Stimulated activated CD4-positive, alpha-beta T cell treated with anti-CD3 and anti-CD28 coated beads, Interleukin-4, amount 100 ng/mL, for 4 hours (primary cell): ENCODE measurements at places on chromosomes 1 and 21.

GRCh38 chr1:22912311-22912710 is 60.4 kb downstream of the LACTBL1 start:
- no peak for DNase-seq

DNA sequence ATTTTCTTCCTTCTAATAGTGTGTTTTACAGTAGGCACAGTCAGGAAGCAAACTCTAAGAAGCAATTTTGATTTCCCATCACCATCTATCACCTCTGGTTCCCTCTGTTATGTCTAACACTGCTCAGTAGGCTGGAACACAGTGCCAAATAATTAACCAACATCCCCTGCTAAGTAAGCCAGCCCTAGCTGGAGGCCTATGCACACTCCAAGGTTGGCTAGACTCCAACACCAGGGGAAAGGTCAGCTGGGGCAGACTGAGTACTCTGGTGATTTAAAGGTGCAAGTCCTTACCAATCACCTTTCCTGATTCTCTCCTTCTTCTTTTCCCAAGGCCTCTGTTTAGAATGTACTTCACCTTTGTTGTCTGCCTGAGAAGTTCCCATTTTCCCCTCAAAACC is 46.5 kb upstream of the BEND5 start:
- DNase-seq: no peak

- no peak for DNase-seq
Measured at GRCh38 chr1:182974506-182975191, 21.7 kb upstream of the SHCBP1L start.

DNA sequence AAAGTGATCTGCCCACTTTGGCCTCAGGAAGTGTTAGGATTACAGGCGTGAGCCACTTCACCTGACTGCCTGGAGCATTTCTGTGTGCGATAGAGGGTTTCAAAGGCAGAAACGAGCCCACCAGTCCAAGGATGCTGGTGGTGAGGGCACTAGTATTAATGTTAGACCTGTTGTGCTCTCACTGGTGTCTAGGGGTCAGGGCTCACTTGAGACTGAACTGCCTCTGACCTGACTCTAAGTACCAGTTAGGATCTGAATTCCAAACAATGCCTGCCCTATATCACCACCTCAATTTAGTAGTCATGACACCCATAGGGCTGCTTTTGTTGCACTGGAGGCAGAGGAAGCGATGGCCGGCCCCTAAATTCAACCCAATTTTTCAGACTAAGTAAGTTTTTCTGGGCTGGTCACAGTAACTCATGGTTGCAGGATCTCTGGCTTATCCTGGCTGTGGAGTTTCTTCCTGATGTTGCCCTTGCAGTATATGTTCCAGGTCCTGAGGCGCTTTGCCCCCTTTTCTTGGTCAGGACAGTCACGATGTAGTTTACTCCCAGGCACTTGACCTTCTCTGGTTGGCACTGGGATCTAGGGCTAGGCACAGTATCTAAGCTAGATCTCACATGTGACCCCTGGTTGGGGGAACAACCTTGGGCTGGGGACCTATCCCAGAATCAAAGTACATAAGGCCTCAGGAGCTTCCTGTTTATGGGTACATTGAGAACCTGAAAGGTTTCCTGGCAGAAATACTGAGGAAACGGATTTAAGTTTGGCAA is 4.5 kb downstream of the CCDC17 start:
- no peak for DNase-seq

DNA sequence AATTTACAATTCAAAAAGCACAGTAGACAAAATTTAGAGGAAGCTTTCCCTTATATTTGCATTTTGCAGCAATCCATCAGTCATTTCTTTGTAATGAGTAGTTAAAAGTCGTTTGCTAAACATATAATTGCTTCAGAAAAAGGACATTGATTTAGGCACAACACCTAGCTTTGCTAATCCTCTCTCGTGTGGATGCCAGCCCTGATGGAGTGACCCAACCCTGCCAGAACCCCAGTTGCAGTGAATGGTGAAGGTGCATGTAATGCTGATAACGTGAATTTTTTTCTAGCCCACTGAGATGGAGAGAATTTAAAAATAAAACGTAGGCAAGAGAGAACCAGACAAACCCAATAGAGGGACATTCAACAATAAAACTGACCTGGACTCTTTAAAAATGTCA is 263.4 kb downstream of the GRIK1 start:
- no peak for DNase-seq

- no peak for DNase-seq
Measured at GRCh38 chr1:240701412-240701811, 89.5 kb upstream of the GREM2 start.

GRCh38 chr1:78843546-78843945 is 163.0 kb downstream of the ADGRL4 start:
- DNase-seq: no peak

- DNase-seq: no peak
Measured at GRCh38 chr1:2411801-2412394, 466 bp downstream of the PEX10 start.

DNA sequence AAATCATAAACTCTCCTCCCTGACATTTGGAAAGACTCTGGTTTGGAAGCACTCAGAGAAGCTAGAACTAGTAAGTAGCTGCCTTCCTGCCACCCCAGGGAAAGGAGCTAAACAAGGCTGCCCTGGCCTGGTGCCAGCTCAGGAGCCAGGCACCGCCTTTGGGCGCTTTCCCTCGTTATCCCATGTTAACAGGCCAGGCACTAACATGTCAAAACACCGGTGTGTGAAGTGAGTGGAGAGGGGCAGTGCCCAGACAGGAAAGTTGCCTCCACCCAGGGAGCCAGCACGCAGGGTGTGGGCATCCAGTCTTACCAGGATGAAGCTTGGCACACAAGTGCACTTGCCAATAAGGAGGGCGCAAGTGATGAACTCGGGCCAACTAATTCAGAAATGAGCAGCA is 346.8 kb downstream of the RRAGC start:
- DNase-seq: no peak

GRCh38 chr1:235863699-235864093 is 3.0 kb downstream of the LYST start:
- DNase-seq: no peak

DNA sequence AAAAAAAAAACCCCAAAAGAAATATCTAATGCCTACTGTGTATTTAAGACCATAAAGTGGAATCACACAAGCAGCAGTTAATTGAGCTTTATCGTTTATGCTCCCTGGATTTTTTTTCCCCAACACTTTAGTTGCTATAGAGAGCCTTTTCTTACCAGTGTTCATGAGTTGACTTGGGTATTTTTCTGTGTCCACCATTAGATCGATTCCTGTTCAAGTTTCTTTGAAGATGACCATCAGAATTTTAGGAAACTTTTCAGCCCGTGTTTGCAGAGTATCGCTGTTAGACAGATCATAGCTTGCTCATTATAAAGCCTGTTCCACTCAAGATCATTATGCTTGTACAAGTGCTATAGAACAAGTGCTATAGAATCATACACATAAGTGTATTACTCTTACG is 1.5 kb downstream of the RALGPS2 start:
- DNase-seq: no peak

- DNase-seq: no peak
Measured at GRCh38 chr1:28896609-28896986, 17.8 kb upstream of the EPB41 start.

DNA sequence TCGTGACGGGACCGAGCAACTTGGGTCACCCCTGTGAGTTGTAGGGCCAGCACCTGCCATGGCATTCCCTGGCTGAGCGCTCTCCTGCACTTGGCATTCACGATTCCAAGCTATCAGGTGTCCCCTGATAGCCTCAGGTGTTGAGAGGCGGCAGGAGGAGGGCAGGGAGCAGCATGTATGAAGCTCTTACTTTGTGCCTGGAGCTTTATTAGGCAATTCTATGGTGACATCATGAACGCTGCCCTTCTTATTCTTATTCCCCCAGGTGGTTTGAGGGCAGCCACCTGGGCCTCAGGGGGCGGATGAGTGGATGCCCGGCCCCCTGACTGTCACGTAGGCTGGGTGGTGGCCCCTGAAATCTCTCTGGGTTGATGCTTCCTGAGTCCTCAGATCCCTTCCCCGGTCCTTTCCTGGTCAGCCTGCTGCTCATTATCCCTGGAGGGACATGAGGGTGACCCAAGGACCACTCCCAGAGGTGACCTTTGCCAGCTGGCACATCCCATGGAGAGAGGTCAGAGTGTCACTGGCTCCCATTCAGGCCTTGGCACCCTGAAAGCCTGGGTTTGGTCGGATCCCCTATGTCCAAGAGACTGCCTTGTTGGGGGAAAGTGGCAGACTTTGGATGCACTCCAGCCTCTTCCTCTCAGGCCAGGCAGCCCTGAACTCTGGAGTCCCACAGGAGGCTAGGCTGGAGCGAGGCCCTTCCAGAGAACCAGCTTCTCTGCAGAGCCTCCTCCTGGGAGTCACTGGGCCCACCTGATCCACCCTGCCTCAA is 51.9 kb downstream of the SPSB1 start:
- DNase-seq: no peak

- DNase-seq: no peak
Measured at GRCh38 chr1:235643837-235644692, 5.5 kb downstream of the GNG4 start.

DNA sequence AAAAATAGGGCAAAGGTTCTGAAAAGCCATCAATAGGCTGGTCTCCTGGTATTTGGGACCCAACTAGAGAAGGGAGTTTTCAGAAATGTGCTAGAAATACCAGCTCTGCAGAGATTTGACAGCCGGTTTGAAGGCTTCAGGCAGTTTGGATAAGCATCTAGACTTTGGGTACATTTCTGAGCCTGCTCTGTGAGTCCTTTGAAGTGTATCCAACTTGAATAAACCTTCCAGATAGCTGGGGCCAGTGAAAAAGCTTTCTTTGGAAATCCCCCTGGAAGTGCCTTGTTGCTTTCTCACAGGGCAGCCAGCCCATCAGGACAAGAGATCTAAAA is 6.4 kb upstream of the PEF1 start:
- no peak for DNase-seq

- no peak for DNase-seq
Measured at GRCh38 chr21:45811136-45811535, 167.6 kb downstream of the PCBP3 start.

GRCh38 chr1:37808369-37809319 is 636 bp upstream of the YRDC start:
- no peak for DNase-seq

- DNase-seq: no peak
Measured at GRCh38 chr1:213273546-213273945, 222.5 kb downstream of the RPS6KC1 start.

DNA sequence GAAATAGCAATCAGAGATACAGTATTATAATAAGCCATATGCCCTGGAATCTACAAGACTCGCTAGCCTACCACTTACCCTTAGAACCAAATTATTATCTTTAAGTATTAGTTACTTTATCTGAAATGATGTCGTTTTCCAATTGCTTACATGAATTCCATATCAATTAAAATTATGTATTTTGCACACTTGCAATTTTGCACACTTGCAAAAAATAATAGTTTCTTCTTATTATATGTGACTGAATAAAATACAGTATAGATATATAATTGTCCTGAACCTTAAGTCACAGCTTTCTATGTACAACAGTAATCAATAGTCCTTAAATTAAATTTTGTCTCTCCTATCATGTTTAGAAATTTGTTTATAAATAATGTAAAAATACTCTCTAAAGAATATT is 2095.1 kb downstream of the NCAM2 start:
- DNase-seq: no peak

DNA sequence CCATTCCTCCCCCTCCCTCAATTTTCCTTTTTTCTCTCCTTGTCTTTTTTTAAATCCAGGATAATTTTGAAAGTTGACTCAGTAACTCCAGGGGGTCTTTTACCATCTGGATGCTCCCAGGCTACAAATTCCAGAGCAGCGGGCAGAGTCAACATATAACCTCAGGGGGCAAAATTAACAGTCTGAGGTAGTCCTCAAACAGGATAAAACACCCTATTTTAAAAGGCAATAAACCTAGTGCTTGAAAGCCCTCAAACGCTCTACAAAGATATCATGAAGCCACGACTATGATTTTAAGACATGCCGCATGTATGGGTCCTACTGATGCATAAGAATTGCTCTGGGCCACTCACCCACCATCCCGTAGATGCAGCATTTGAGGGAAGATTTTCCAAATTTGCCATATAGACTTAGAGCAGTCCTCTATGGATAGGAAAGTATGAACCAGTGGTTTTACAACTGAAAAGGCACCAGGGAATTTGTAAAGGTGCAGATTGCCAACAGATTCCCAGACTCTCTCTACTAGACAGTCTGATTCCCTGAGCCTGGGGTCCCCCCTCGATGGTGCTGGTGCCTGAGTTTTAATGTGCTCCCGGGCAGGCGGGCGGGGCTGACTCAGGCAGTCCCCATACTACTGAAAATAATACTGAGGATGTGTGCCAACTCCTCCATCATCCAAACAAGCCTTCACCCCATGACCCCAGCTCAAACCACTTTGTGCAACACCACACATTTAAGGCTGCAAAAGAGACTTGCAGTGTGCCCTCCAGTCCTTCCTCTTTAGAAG is 37.2 kb downstream of the PTPN14 start:
- DNase-seq: no peak

- no peak for DNase-seq
Measured at GRCh38 chr1:9890224-9890731, 19.8 kb downstream of the CTNNBIP1 start.

- DNase-seq: no peak
Measured at GRCh38 chr1:10818262-10819197, 22.1 kb upstream of the CASZ1 start.

DNA sequence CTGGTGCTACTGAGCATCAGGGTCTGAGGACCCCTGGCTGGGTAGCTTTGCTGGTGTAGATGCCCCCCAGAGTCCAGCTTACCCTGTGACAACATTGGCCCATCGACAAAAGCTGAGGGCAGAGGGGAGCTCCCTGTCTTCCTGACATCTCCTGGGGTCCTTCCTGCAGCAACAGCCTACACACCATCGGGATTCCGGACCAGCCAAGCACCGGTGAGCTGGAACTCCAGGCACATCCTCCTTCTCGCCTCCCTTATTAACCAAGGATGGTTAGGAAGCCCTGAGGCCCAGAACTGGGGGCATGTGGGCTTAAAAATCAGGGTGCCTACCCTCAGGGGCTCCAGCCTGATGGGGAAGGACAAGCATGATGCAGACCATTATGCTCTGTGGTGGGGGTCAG is 658.0 kb downstream of the PTPRU start:
- DNase-seq: no peak

DNA sequence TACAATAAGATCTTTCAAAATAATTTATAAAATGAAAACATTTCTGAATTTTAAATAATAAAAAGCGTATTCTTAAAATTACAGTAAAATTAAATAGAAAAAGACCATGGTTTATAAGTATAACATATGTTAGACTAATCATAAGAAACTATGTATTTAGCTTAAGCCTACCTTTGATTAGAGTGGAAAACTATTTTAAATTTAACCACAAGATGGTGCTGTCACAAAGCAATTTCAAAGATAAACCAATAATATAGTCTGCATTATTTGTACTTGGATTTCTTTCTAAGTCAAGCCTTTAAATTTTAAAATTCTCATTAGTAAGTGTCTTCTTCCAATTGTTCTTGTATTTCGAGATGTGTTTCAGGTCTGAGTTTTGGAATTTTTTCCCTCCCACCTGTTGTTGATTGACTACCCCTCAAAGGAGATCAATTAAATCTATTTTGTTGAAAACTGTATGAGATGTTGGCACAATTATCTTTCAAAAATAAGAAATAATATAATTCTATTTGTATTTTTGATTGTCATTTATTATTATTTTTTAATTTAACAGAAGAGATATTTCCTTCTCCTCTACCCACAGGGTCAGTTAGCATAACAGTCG is 459.8 kb downstream of the KCNT2 start:
- no peak for DNase-seq

GRCh38 chr1:20992322-20993056 is 184.2 kb downstream of the EIF4G3 start:
- no peak for DNase-seq

GRCh38 chr1:9382643-9383491 is 90.2 kb downstream of the SPSB1 start:
- DNase-seq: no peak
